Fibroblast of skin of left biceps (primary cell): ENCODE measurements at places on chromosomes 12 and 14.

DNA sequence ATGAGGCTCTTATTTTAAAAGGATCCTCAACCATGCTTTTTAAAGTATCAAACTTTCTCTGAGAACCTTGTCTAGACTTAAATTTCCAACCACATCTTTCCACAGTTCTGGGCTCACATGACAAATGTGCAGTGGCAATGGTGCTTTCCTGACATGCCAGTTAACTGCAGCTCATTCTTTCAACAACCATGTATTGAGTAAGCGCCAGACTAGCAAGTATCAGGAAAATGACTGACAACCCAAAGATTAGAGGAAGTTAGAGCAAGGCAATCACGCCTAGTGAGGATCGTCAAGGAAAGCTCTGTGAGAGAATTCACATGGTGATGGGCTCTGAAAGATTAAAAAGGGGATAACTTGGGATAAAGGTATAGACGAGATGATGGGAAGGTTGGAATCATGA lies 35.8 kb downstream of the FLVCR2 start:
- no peak for DNase-seq

DNA sequence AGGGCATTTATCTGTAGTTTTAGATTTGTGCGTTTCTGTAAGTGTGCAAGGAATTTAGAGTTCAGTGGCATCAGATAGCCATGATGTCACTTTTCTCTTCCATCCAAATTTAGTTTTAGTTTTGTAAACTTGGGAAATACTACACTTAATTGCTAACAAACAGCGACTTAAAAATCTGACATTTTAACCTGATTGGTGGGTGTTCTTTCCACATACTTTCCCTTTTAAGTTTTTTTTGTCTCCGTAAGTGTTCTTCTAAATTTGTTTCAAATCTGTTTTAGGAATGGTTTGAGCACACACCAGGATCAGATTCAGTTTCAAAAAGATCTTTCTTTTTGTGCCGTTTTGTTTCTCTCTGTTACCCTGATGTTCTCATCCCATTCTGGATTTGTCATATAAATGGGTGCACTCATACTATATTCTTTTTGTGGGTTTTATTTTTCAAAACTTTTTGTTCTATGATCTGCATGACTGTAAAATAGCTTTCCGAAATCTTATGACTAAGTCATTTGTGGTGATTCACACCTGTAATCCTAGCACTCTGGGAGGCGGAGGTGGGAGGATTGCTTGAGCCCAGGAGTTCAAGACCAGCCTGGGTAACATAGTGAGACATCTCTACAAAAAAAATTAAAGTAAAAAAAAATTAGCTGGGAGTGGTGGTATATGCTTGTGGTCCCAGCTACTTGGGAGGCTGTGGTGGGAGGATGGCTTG lies 58.9 kb downstream of the FBXO34 start:
- DNase-seq = no peak

DNA sequence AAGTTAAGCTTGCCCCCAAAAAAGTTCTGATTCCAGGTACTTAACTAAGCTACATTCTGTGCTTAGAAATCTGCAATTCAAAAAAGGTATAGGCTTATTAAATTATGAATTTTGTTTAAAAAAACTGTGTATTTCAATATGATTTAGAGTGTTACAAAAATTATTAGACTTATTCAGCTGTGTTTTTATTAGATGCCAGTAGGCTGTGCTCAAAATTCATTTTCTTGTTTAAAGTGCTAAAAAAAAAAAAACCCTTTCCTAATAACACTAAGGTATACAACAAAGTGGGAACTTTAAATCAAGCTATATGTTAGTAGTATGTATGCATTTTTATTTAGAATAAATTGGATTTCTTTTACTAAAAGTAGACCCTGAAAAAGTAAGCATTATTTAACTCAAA lies 25.0 kb downstream of the LRRC9 start:
- no peak for DNase-seq

GRCh38 chr12:26895672-26896071 lies 42.1 kb downstream of the INTS13 start:
- no peak for DNase-seq

DNA sequence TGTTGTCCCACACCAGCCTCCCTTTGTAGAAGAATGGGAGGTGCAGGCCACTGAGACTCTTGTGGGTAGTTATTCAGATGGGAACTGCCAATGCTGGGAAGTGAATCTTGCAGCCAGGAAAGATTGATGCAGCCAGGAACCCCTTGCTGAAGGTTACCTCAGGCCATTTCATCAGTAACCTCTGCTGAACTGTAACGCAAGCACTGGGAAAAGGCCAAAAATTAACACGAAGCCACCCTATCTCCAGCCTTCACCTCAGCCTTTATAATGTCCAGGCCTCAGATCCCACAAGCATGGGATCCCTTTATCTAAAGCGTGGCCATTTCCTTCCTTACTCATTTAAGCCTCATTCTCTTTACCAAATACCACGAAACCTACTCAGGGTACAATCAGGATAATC lies 211.1 kb downstream of the SPTSSA start:
- DNase-seq = no peak

- DNase-seq = no peak
Observed at GRCh38 chr14:49221316-49221715, 364.9 kb downstream of the RPS29 start.

- DNase-seq = no peak
Observed at GRCh38 chr14:67580336-67581171, 19.5 kb downstream of the PIGH start.

DNA sequence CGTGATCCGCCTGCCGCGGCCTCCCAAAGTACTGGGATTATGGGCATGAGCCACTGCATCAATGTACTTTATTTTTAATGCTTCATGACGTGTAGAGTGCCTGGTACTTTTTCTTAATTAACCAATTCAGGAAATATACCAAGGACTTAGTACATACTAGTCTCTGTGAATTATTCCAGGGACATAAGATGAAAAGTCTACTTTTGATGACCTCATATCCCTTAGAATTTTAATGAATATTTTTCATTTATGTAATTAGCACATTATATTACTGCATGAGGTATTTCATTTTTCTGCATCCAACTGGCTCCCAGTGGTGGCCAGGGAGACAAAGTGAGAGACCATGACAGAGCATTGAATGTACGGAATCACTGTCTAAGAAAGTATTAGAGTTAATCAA lies 577.7 kb upstream of the NOVA1 start:
- no peak for DNase-seq

DNA sequence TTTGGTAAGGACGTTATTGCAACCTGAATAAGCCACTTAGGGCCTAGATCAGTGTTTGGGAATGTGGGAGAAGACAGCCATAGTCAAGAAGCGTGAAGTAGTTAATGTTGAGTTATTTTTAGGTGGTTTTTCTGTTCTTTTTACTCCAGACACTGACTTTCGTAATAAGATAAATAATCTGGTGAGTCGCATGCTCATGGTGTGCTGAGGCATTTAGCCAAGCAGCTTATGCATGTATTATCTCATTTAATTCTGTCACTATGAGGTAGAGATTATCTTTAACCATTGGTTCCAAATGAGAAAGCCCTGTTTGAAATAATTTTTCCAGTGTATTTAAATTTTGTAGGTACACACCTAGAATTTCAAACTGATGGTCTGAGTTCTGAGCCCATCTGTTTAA lies 67.3 kb downstream of the RCOR1 start:
- peak; percentile 33 for DNase-seq

GRCh38 chr14:57573173-57573572 lies 79.5 kb upstream of the CCDC198 start:
- DNase-seq = peak; percentile 3
